ENCODE measurements at places on chromosomes 3 and 15.
A peak's percentile ranks its signal among the peaks of the same experiment; 100 is the strongest.

- DNase-seq: no peak
Measured at GRCh38 chr3:60810881-60811280, 440.4 kb downstream of the FHIT start.

- DNase-seq: no peak
Measured at GRCh38 chr3:99883138-99883461, 65.4 kb downstream of the CMSS1 start.

- DNase-seq: no peak
Measured at GRCh38 chr3:13497386-13497785, 17.3 kb downstream of the HDAC11 start.

- no peak for DNase-seq
Measured at GRCh38 chr3:193593668-193594030, 641 bp downstream of the OPA1 start.

DNA sequence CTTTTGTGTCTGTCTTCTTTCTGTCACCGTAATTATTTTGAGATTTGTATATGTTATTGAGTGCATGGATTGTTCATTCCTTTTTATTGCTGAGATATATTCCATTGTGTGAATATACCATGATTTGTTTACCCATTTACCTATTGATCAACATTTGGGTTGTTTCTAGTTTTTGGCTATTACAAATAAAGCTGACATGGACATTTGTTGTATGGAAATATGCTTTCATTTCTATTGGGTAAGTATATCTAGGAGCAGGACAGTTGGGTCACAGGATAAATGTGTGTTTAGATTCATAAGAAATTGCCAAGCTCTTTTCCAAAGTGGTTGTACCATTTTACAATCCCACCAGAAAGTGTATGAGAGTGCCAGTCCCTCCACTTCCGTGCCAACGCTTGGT is 51.2 kb downstream of the PFN2 start:
- DNase-seq: no peak

- no peak for DNase-seq
Measured at GRCh38 chr3:158739661-158740060, 7.4 kb upstream of the RARRES1 start.

DNA sequence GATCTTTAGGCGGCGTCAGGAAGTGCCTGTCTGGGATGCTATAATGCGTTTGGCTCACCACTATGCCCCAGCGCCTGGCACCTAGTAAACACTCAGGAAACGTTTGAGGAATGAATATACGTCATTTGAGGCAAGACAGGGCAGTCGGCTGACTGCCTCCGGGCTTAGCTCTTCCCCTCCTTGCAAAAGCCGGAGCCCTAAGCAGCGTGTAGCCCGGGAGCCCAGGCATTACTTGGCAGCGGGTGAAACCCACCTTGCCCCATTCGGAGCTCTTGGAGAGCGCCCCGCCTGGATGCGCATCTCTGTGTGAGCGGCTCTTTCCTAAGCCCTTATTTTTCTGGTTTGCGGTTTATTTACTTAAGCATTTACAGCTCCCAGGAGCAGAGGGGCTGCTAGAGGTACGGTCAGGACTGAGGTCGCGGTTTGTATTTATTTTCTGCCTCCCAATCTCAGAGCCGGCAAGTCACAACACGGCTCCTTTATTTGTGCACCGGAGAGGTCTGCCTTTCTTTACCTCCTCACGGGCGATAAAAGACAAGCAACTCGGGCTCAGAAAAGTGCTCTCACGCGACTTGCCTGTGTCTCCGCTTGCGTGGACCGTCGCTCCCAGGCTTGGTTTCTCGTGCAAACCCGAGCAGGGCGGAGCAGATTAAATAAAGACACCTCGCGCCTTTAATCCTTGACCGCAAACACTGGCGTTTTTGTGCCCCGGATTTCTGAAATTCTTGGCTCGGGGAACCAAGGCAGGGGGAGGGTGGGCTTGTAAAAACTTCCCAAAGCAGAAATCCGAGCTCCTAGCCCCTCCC is 737 bp upstream of the ITPR1 start:
- DNase-seq: peak; percentile 37

- DNase-seq: no peak
Measured at GRCh38 chr15:25691544-25692430, 171.3 kb downstream of the ATP10A start.

- no peak for DNase-seq
Measured at GRCh38 chr3:52777959-52778805, 783 bp downstream of the ITIH1 start.

GRCh38 chr3:25585361-25586166 is 79.1 kb downstream of the TOP2B start:
- no peak for DNase-seq

DNA sequence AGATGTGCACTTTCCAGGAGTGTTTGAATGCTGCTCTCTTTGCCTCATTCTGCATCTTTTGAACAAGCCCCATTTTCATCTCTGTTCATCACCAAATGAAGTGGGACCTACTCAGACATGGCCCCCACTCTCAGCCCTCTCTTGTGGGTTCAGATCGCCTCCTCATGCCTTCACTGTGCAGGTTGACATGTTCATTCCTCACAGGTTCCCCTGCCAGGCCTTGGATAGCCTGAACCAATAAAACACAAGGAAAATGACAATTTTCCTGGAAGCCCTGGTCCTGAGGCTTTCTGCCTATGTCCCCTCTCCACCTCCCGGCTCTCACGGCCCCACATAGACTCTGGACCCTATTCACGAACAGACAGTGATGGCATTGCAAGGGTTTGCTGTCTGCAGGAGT is 17.7 kb downstream of the KLF15 start:
- DNase-seq: no peak

- no peak for DNase-seq
Measured at GRCh38 chr3:165128544-165128943, 50.2 kb upstream of the SI start.

DNA sequence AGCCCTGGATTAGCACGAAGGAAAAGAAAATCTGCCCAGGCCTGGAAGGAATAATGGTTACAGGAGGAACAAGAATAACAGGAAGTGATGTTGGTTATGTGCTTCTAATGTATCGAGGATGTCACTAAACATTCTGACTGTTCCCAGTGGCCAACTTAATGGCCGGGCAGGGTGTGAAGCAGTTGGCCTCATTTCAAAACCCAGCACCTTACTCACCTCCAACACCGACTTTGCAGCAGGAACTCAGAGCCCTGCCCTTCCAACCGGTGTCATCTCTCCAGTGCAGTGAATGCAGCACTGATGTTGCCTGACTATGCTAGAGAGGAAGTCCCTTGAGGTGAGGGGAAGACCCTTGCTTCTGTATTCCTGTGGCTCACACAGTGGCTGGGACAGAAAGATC is 162.4 kb upstream of the LRTM1 start:
- no peak for DNase-seq

DNA sequence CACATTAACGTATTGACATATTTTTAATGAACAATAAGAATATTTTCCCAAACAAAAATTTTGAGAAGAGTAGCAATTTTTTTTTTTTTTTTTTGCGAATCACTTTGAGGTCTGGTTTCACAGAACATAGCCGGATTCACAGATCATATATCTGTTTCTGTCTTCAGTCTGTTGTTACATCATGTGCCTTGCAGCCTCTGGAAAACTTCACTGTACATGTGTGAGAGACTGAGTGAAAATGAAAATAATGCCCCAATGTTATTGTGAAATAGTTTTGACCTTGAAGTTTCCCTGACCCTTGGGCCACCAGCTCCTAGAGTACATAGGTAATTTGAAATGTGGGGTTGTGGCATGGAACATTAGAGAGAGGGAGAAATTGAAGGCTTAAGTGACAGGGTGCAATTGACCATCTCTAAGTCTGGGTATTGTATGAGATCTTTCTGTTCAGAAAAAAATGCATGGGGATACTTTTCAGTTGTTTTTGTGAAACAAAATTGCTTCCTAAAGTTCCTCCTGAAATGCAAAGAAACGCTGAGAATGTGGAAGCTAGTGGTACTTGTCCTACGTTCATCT is 14.0 kb downstream of the ITPR1 start:
- no peak for DNase-seq

DNA sequence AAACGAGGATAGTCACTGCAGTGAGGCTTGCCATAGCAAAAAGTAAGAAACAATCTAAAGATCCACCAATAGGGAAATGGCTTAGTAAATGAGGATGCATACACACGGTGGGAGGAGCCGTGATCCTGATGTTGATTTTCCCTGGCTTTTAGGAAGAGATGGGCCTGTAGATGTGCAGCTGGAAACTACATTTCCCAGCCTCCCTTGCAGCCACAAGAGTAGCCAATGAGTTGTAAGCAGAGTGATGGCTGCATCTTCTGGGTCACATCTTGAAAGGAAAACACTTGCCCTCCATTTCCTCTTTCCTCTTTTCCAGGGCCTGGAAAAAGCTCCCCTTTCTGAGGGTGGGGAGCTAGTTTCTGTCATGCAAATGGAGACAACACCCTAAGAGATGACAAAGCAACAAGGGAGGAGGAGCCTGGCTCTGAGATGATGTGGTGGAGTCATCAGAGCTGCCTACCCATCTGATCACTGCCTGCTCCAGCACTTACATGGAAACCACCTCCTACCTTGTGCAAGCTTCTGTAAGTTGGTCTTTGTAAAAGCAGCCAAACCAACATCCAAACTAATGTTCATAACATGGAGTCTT is 139.1 kb downstream of the TLE3 start:
- DNase-seq: no peak

DNA sequence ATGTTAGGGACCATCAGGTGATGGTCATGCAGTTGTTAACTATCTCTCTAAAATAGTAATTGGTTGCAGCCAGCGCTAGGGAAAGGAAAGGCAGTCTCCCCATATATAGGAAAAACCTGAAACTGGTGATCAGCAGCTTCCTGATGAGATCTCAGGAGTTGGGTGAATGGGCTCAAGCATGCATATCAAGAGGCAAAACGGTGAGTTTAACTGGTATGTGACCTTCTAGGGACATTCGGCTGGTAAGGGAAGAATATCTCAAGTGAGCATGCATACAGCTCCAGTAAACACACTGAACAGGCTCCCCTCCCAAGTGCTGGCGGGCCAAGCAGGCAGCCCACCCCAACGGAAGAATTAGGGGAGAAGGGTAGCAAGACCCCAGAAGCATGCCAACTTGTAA is 49.3 kb upstream of the ROBO2 start:
- no peak for DNase-seq

- no peak for DNase-seq
Measured at GRCh38 chr15:99424131-99424571, 141.6 kb upstream of the MEF2A start.

DNA sequence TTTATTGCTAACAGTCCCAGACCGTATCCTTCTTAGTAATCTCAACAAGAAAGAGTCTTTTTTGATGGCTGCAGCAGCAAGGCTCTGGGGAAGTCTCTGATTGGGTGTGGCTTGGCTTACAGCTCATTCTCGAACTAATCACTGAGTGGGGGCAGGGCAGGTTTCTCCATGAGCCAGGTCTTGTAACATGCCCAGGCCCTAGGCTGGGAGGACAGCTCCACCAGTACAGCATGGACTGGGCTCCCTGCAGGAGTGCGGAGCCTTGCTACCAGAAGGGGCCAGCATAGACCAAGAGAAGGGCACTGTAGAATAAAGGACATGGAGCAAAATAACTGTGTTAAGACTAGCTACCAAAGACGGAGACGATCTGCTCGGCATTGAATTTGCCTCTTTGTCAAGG is 7.2 kb downstream of the CD276 start:
- no peak for DNase-seq

DNA sequence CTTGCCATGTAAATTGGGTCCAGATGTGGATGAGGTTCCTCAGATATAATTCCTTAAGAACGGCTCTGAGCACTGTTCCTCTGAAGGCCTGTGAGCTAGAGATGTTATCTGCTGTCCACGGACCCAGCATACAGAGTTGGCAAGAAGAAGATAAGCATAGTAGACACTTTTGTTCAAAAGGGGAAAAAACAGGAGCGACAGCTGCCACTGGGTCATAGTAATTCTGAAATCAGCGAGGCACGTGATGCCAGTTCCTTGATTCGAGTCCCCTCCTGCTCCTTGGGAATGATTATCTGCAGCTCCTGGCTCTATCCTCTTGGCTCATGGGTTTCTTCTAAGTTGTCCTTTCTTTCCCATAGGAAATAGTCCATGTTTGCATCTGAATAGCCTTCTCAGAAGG is 2.5 kb upstream of the RAB7A start:
- DNase-seq: no peak

DNA sequence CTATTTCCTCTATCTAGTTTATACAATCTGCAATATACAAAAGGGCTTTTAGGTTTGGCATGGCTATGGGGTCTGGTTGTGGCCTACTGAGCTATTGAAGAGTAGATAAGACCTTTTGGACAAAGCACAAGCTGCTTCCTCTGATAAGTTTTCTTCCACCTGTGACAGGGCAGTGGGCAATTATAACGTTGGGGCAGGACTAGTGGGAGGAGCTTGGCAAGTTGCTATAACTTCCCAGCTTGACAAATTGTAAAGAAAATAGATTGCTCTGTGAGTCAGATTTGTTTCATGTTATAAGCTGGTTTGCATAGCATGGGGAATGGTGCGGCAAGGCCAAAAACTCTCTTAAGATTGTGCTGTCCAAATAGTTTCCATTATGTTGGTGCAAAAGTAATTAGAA is 64.9 kb downstream of the SLC7A14 start:
- DNase-seq: peak; percentile 7

Measured in endothelial cell (in vitro differentiated cells).